Muscle of back (tissue), 13 donors: ENCODE measurements at places on chromosomes 7 and 10. TPM values are rescaled to one million over a fixed set of nuclear protein-coding genes. Genes with fewer than 3 reads are reported as not detected.
A peak's percentile ranks its signal among the peaks of the same experiment; 100 is the strongest.

The HACD1 gene
- 122 TPM for polyA plus RNA-seq

- peak; percentile 18 for DNase-seq
Measured at GRCh38 chr10:20446561-20447193, 450.4 kb downstream of the NEBL start.

The TSPAN33 gene
- 36.1 TPM for polyA plus RNA-seq

DNA sequence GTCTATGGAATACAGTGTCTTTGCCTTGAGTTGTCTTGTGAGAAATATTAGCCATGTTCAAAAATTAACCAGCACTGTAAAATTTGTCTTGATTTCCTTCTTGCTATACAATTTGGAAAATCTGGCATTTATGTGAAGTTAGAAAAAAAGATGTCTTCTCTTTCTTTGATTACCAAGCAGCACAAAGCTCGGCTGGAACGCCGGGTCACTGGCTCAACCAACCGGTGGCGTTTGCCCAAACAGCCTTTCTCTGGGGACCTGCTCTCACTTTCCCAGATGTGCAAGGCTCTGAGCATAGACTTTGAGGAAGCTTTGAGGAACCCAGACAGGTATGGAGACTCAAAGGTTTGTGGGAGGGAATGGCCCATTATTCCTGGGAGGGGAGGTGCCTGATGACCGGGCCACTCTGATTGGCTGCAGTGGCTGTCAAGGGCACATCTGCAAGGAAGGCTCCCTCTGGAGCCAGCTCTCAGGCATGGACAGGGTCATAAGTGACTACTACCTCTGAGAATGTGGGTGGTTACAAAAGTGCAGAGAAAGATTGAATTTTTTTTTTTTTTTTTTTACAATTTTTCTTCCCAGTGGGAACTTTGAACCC, 5.6 kb downstream of the BTBD16 start:
- DNase-seq, result no peak
